ENCODE measurements at places on chromosomes 5 and 9.

- no peak for DNase-seq
Observed at GRCh38 chr5:69138766-69139165, 28.2 kb upstream of the CCNB1 start.

DNA sequence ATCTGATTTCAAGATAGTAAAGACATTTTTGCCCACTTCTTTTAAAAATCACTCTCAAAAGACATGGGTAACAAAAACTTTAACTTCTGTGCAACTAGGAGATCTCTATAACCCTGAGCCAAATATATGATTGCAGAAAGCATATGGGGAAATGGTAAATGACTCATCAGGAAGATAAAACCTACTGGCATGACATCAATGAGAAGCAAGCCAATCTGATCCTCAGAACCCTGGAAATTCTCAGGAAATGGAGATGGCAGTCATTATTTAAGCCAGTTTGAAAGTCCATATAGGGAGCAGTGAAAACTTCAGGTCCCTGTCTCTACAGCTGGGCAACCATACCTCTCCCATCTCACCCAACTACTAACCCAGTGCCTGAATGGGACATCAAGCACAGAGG lies 249.7 kb upstream of the NREP start:
- DNase-seq: no peak

DNA sequence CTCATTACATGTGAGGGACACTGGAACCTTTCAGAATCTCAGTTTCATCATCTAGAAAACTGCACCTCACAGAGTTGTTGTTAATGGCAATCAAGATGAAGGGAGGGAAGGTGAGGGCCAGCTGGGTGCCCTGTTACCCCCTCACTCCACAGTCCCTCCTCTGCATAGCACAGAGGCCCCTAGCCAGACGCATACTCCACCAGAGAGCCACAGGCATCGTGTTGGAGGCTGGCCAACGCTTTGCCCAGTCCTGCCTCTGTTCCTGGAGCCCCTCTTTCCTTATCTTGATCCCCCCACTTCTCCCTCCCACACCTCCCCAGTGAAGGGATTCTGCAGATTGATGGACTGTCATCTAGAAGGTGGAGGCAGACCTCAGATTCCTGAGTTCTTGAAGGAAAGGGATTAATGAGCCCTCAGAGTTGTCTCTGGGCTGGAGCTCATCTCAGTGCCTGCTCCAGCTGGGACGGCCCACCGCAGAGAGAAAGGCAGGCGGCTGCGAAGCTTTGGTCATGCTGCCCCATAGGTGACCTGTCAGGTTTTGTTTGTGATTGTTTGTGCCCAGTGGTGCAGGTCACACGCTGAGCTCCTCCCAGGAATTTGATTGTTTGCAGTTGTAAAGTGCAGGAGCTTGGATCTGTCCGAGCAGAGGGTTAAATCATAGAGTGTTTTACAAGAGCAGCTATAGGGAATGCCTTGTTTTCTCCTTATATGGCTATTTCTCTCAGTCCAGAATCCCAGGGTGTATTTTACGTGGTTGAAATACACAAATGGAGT lies 487.3 kb downstream of the CCDC171 start:
- no peak for DNase-seq

GRCh38 chr5:174108745-174109144 lies 63.2 kb downstream of the NSG2 start:
- DNase-seq: no peak

- no peak for DNase-seq
Observed at GRCh38 chr5:58666598-58667581, 84.0 kb downstream of the RAB3C start.

- DNase-seq: no peak
Observed at GRCh38 chr5:118919016-118919415, 69.3 kb downstream of the DTWD2 start.

GRCh38 chr9:1102642-1102970 lies 52.4 kb downstream of the DMRT2 start:
- no peak for DNase-seq
